ENCODE measurements at places on chromosomes 5 and 9.

DNA sequence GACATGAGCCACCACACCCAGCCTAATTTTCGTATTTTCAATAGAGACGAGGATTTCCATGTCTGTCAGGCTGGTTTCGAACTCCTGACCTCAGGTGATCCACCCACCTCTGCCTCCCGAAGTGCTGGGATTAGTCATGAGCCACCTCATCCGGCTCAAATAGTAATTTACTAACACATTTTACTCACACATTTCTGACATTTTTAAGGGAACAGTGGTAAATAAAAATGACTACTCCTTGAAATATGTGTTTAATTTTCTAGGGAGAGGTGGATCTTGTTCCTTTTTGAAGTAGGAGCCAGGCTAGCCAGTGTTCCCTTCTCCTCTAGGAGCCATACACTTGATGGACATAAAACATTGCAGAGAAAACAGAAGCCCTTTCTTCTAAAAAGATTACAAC, 55.2 kb upstream of the ERBIN start:
- no peak overlapping the region for H3K4me3 ChIP-seq
- no peaks in the 10 kb centered on the region for H3K36me3 ChIP-seq
- H3K4me1 ChIP-seq: peaks cover 20% of the 10 kb centered on the region
- no peak for DNase-seq

DNA sequence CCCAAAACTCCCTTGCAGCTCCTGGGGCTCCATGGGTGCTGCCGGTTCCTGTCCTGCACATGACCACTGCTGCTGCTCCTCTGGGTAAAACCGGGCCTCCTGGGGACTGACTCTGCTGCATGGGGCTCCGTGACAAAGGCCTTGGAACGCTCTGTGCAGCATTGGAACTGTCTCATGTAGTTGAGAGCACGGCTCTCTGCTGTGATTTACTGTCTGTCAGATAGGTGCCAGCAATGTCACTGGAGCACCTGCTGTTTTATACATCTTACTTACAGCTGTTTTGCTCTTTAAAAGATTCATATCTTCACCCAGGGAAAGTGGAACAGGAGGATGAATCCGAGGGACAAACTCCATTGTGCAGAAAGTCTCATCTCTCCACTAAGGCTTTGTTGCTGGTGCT, 138.1 kb downstream of the YIPF5 start:
- DNase-seq: no peak
- H3K4me1 ChIP-seq: no peaks in the 10 kb centered on the region
- no peak overlapping the region for H3K27ac ChIP-seq
- no peaks in the 10 kb centered on the region for H3K36me3 ChIP-seq

DNA sequence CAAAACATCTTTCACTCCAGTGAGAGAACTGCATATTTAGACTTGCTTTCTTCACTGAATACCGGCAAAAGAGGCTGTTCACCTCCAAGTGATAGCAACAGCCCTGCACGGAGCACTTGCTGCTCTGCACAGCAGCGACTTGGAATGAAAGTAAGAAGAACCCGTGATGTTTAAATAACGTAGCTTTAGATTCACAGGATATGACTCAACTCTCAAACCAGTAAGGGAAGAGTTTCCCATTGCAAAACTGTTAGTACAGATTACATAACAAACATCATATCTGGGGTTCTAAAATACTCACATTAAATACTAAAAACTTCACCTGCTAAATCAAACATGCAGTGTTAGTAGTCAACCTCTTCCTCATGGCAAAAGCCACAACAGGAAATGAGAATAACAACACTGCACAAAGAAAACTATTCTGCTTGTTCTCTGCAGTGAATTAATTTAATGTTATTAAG, 203.4 kb downstream of the MCTP1 start:
- peaks cover 45% of the 10 kb centered on the region for H3K4me1 ChIP-seq
- no peaks in the 10 kb centered on the region for H3K36me3 ChIP-seq
- peak overlapping the region; percentile 69 for H3K27ac ChIP-seq
- H3K4me3 ChIP-seq: peak overlapping the region; percentile 80
- peak; percentile 93 for DNase-seq
- H3K27me3 ChIP-seq: no peaks in the 10 kb centered on the region

GRCh38 chr9:80995759-80996158, 693.6 kb downstream of the TLE1 start:
- no peaks in the 10 kb centered on the region for H3K27me3 ChIP-seq
- H3K4me1 ChIP-seq: peaks cover 11% of the 10 kb centered on the region
- H3K4me3 ChIP-seq: no peak overlapping the region
- no peak overlapping the region for H3K27ac ChIP-seq
- H3K36me3 ChIP-seq: no peaks in the 10 kb centered on the region

- H3K4me3 ChIP-seq: no peak overlapping the region
- no peaks in the 10 kb centered on the region for H3K27me3 ChIP-seq
- DNase-seq: no peak
These were observed 30.2 kb upstream of the CATSPER3 start for GRCh38 chr5:134937526-134937925.

- peaks cover 29% of the 10 kb centered on the region for H3K4me1 ChIP-seq
- no peaks in the 10 kb centered on the region for H3K27me3 ChIP-seq
- no peaks in the 10 kb centered on the region for H3K36me3 ChIP-seq
- H3K27ac ChIP-seq: peak overlapping the region; percentile 25
- no peak overlapping the region for H3K4me3 ChIP-seq
These were observed 60.8 kb downstream of the TTC39B start for GRCh38 chr9:15246243-15246642.

DNA sequence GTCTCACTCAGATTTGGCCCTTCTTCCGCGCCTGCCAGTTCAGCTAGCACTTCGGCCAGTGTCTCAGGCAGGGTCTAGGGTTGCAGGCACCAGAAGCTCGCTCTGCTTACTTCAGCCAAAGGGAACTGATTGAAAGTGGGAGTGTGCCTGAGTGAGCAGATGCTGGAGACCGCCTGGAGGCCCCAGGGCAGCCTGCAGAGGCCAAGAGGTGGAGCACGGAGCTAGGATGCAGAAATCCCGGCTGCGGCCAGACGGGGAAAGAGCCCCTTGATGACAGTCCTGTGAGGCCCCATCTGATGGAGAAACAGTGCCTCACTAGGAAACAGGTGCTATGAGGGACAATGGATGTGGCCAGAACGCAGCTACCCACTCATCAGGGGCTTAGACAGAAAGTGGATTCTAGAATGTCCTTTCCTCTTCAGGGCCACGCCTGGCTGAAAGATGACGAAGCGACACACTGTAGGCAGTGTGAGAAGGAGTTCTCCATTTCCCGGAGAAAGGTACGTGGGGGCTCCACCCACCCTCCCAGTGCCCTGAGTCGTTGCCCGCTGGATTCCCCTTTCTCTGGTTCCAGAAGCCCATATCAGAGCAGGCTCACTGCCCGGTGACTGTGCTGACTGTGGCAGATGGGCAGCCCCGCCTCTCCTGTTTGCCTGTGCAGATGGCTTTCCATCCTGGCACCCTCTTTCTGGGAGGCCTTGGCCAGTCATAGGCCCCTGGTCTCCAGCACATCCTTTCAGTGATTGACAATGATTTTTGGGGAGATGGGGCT, 16.1 kb downstream of the HNRNPH1 start:
- H3K4me1 ChIP-seq: no peaks in the 10 kb centered on the region
- H3K27me3 ChIP-seq: no peaks in the 10 kb centered on the region
- H3K27ac ChIP-seq: no peak overlapping the region
- peaks cover 10% of the 10 kb centered on the region for H3K36me3 ChIP-seq
- DNase-seq: no peak
- H3K4me3 ChIP-seq: no peak overlapping the region

- H3K36me3 ChIP-seq: no peaks in the 10 kb centered on the region
- peak overlapping the region; percentile 92 for H3K4me3 ChIP-seq
- H3K27ac ChIP-seq: peak overlapping the region; percentile 14
- H3K4me1 ChIP-seq: peaks cover 19% of the 10 kb centered on the region
These were observed 603 bp downstream of the PPIP5K2 start for GRCh38 chr5:103120607-103121200.

- H3K36me3 ChIP-seq: no peaks in the 10 kb centered on the region
- H3K27ac ChIP-seq: no peak overlapping the region
- H3K4me3 ChIP-seq: no peak overlapping the region
These were observed 557.9 kb upstream of the GRAMD2B start for GRCh38 chr5:125865166-125865815.

DNA sequence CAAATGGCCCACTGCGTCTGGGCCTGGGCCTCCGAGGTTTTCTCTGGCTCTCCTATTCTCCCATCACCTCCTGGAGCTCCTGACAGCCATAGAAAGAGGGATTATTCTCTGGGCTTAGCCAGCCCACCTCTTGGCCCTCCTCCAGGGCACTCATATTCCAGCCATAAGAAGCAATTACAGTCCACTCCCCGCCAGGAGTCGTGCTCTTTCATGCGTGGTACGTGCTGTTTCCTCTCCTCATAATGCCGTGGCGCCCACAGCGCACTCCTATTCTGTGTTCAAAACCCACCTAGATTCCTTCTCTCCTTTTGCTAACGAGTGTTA, 240.8 kb upstream of the ZNF462 start:
- H3K36me3 ChIP-seq: no peaks in the 10 kb centered on the region
- no peak for DNase-seq
- H3K4me1 ChIP-seq: no peaks in the 10 kb centered on the region
- H3K4me3 ChIP-seq: no peak overlapping the region

- no peak for DNase-seq
- no peaks in the 10 kb centered on the region for H3K4me1 ChIP-seq
- H3K27ac ChIP-seq: no peak overlapping the region
- H3K27me3 ChIP-seq: peaks cover 4% of the 10 kb centered on the region
- no peaks in the 10 kb centered on the region for H3K36me3 ChIP-seq
These were observed 27.5 kb upstream of the NCS1 start for GRCh38 chr9:130144703-130145102.

- no peaks in the 10 kb centered on the region for H3K27me3 ChIP-seq
- DNase-seq: peak; percentile 80
- H3K27ac ChIP-seq: peak overlapping the region; percentile 82
- no peaks in the 10 kb centered on the region for H3K36me3 ChIP-seq
- no peak overlapping the region for H3K4me3 ChIP-seq
These were observed 35.6 kb downstream of the TPPP start for GRCh38 chr5:657570-657969.

DNA sequence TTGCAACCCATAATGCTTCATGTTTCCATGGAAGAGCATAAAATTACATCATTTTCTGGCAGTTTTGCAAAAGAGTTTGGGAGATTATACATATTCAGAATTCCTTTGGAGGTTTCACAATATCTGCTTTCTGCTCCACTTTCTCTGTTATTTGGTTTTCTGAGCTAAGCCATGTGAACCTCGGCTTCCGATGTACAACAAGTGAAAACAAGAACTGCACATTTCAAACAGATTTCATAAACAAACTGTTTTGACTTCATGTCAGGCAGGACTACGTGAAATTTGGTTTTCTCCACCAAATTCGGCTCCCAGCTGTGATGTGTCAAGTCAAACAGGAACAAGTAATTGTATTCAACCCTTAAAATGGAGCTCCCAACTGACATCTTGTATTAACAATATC, 609.8 kb downstream of the IRX1 start:
- H3K36me3 ChIP-seq: no peaks in the 10 kb centered on the region
- no peaks in the 10 kb centered on the region for H3K27me3 ChIP-seq
- DNase-seq: no peak

GRCh38 chr9:89412951-89413350, 85.0 kb downstream of the SEMA4D start:
- DNase-seq: no peak
- H3K27me3 ChIP-seq: no peaks in the 10 kb centered on the region
- H3K4me3 ChIP-seq: no peak overlapping the region
- no peaks in the 10 kb centered on the region for H3K4me1 ChIP-seq

DNA sequence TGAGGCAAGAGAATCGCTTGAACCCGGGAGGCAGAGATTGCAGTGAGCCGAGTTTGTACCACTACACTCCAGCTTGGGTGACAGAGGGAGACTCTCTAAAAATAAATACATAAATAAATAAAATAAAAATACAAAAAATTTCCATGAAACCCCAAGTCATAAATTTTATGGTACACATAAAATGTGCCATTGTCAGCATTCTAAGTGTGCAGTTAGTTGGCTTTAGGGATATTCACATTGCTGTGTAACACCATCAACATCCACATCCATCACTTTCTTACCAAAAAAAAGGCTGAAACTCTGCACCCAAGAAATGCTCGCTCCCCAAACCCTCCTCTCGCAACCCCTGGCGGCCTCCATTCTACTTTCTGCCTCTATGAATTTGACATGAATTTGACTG, 135.2 kb downstream of the GAPVD1 start:
- H3K4me3 ChIP-seq: no peak overlapping the region
- no peak for DNase-seq
- no peaks in the 10 kb centered on the region for H3K4me1 ChIP-seq

- H3K27ac ChIP-seq: no peak overlapping the region
- no peaks in the 10 kb centered on the region for H3K27me3 ChIP-seq
- DNase-seq: no peak
- H3K36me3 ChIP-seq: no peaks in the 10 kb centered on the region
- H3K4me3 ChIP-seq: no peak overlapping the region
- no peaks in the 10 kb centered on the region for H3K4me1 ChIP-seq
These were observed 170.9 kb upstream of the WWC1 start for GRCh38 chr5:168120401-168121137.

DNA sequence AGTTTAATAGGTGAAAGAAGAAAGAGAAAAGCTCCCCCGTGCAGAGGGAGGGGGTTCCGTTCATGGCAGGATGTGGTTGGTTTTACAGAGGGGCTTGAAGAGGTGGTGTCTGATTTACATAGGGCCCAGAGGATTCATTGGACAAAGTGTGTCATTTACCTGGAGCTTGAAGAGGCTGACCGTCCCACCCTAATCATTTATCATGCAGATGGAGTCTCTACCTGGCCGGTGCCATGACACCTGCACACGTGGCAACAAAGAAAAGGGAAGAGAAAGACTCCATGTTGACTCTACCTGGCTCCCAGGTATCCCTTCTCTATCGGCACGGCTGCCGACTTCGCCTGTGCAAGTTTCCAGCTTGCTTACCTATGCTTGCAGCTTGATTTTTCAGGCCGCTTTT, 35.3 kb upstream of the PRRC2B start:
- H3K36me3 ChIP-seq: no peaks in the 10 kb centered on the region
- H3K4me3 ChIP-seq: no peak overlapping the region
- no peak overlapping the region for H3K27ac ChIP-seq
- no peak for DNase-seq
- H3K4me1 ChIP-seq: no peaks in the 10 kb centered on the region
- H3K27me3 ChIP-seq: no peaks in the 10 kb centered on the region

GRCh38 chr5:106894964-106895363, 775.8 kb downstream of the EFNA5 start:
- H3K36me3 ChIP-seq: no peaks in the 10 kb centered on the region
- H3K27me3 ChIP-seq: no peaks in the 10 kb centered on the region
- no peak for DNase-seq

DNA sequence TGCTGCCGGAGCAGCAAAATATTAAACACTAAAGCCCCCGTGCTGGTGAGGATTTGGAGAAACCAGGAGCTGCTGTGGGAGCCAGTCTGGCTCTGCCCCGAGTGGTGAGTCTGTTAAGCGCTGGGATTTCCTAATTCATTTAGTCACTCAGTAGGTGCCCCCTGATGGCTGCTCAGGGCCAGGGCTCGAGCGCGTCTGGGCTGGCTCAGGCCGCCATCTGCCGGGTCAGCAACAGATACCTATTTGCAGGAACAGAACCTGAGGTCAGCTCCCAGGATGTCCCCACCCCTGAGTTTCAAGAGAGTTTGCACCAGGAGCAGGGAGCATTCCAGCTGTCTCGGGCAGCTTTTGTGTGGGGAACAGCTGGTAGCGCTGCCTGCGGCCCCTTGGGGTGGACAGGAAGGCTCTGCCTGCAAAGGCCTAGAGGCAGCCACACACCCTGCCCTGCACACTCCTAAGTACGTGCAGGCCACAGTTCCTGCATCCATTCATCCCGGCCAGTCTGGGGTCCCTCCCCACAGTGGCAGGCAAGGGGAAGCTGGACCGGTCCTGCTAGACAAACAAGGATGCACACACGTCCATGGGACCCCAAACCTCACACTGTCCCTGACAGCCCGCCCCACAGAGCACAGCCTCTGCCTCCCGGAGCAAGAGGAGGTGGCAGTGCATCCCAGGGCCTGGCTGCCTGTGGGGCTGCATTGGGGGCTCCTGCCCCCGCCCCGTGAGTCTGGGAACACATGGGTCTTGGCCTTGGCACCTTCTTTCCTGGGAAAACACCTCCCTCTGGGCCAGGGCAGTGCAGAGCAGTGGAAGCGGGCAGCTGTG, 83.7 kb downstream of the ADAMTS2 start:
- DNase-seq: no peak
- no peak overlapping the region for H3K4me3 ChIP-seq
- H3K27ac ChIP-seq: no peak overlapping the region
- H3K27me3 ChIP-seq: no peaks in the 10 kb centered on the region
